NCI-H345 (cell line): ENCODE measurements at places on chromosomes 3 and 15.

- no peak for DNase-seq
These were observed 343.5 kb downstream of the PDCD6IP start for GRCh38 chr3:34141841-34142337.

- DNase-seq = no peak
These were observed 6.9 kb downstream of the PTH1R start for GRCh38 chr3:46884427-46884826.

GRCh38 chr3:73757536-73757935 is 132.8 kb upstream of the PDZRN3 start:
- DNase-seq = no peak

DNA sequence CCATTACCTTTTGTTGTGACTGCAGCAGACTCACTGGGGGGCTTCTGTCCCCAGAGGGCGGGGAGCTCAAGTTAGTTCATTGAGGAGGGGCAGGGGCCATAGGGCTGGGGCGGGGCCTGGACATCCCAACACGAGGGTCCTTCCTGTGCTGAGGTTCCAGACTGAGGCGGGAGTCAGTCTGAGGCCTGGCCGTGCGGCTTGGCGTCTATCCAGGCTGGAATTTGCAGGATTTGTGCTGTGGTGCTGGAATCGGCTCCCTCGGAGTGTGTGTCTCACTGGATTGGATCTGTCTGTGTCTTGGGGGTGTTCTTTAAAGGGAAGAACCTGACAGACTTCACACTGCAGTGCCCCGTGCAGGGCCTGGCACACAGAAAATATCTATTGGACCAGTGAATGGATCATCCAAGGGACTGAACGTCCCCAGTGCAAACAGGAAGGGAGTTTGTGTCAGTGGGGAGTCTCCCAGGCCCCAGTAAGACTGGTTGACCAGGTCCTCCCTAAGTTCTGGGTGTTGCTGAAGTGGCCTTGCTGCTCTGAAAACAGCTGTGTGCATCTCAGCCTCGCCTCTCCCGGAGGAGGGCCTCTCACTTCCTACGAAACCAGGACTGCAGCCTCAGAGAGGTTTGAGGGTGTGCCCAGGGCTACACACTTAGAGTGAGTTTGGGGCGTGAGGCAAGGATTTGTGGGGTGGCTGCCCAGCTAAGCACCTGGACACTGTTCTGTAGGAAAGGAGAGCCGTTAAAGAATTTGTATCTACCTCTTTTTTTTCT is 26.1 kb downstream of the GOLGA6L2 start:
- no peak for DNase-seq

- no peak for DNase-seq
These were observed 45.1 kb downstream of the NOX5 start for GRCh38 chr15:69059557-69059943.

DNA sequence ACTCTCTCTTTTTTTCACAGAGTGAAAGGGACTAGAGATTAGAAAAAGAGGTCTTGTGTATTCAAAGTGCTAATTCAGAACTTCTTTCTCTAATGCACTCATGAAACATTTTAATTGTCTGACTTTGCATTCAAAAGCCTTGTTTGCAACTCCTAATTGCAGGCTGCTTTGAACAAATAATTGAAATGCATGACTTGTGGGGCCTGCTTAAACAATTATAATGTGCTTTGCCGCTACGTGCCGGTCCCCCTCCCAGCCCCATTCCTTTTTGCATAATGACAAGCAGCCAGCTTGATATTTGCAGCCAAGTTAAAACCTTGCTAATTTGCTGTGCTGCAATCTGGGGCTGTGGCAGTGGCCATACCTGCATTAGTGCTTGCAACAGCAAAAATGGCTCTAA is 114.5 kb downstream of the FOXB1 start:
- DNase-seq = no peak

- DNase-seq = no peak
These were observed 75.2 kb downstream of the FBXL22 start for GRCh38 chr15:63672369-63672768.

DNA sequence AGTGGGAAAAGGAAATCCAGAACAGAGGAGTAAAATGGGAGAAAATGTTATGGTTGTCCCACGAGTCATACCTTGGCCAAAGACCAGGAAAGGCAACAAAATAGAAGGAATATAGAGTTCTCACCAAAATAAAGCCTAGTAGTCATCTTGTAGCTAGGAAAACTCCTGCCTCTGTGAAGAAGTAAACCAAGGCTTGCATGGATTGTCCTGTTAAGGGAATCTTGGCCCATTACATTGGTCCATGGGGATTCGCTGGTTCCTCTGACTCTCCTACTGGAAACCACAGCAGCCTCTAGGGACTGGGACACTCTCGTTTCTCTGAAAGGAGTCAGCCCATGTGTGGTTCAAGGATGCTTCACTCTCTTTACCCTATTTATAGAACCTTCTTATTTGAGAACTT is 62.9 kb upstream of the FNDC3B start:
- no peak for DNase-seq

DNA sequence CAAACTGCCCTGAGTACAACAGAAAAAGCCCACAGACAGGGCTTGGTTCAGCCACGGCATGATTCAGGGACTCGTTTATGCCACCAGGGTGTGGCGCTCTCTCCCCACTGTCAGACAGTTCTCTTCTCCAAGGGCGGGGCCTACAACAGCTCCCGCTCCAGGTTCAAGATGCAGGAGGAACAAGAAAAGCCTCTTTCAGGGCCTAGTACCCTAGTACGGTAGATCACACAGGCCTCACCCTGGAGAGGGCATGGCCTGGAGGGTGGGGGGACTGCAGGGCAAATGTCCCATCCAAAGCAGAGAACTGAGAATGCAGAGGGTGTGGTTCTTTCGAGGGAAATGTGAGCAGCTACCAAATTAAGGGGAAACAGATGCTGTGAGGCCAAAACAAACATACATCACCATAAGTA is 12.0 kb downstream of the MESD start:
- no peak for DNase-seq

DNA sequence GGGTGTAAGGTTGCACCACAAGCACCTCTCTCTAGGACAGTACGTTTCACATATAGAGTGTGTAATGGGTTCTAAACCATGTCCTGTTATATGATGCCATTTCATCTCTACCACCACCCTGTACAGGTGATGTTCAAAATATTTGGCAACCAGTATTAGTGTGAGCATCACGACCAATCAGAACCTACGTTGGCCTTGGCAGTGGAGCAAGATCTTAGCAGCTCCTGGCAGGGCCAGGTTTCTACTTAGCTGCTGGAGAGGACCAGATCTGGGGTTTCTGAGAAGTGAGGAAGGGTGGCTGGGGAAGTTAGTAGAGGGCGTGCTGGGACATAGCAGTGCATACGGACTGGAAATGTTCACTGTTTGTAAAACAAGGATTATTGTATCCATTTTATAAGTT is 23.1 kb upstream of the MITF start:
- DNase-seq = no peak

DNA sequence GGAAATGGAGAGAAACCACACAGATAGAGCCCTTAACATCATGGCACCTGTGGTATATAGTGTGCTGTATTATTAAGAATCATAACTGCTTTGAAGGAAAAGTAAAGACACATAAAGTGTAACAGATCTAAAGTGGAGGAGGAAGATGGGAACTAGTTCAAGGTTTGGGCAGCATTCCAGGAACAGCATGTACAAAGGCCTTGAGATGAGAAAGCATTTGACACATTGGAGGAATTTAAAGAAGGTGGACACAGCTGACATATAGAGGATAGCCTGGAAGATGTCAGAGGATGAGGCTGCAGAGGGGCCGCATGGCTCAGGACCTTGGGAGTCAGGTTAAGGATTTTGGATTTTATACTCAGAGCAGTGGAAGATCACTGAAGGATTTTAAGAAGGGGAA is 39.0 kb downstream of the LRTM1 start:
- DNase-seq = no peak

DNA sequence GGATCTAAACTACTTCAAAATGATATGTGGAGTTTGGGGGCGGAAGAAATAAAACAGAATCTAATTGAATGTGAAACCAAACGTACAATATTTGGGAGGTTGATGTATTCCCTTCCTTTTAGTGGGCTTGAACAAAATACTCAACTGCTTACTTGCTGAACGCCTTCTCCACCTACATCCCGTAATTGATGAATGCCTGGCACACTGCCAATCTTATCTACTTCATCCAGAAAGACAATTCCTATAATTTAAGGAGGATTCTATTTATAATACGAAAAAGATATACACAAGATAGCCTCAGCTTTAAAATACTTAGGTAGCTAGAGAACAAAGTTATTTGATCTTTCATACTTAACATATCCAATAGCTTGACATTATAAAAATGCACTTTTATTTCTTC is 23.1 kb upstream of the PDCD7 start:
- DNase-seq = no peak

GRCh38 chr3:113428581-113428980 is 12.7 kb downstream of the CFAP44 start:
- no peak for DNase-seq

DNA sequence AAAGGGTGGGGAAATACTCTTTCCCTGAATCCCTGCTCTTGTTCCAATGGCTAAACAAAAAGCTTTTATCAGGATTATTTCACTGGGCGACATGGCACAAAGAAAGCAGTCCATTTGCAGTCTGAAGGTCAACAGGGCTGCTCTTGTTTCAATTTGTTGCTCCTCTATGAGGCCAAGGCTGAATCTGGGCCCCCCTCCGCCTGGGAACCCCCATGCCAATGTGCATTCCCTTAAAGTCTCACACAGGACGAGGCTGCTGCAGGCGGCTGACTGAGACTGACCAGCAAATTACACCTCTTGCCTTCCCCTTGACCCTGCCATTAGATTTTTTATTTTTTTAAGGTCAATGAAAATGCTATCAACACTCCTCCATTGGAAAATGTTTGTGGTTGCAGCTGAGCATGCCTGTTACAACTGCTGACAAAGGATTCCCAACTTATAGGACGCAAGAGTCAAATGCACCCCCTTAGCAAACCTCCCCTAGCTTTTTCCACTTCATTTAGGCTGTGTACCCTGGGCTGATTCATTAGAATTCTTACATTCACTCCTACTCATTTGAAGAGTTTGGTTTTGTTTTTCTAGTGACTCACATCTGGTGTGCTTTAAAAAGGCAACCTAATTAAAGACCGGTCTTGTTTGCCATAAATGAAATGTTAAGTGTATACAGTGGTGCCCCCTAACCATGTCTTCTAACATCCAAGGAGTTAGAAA is 60.8 kb upstream of the ARHGEF3 start:
- no peak for DNase-seq

DNA sequence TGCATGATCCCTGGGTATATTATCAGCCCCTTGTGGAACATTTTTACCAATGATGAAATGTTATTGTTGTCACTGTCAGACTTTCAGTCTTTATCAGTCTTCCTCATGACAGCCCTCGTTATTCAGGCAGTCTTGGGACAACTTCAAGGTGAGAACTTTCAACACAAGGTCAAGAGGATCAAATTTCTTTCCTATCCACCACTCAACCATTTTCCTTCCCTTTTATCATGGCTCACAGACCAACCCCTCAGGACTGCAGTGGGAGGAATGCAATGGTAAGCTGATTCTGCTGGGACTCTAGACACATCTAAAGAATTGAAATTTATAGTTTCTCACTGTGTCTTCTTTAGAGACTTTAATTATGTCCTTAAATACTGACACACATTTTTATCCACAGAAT is 107.0 kb upstream of the LSAMP start:
- DNase-seq = no peak

- DNase-seq = no peak
These were observed 75.3 kb downstream of the NCEH1 start for GRCh38 chr3:172635588-172635987.

GRCh38 chr3:168467115-168467714 is 371.5 kb upstream of the GOLIM4 start:
- DNase-seq = no peak

- no peak for DNase-seq
These were observed 212.5 kb upstream of the CNTN6 start for GRCh38 chr3:880371-880770.
